Suprapubic skin (tissue), 4 donors: ENCODE measurements at places on chromosomes 2 and 18.

DNA sequence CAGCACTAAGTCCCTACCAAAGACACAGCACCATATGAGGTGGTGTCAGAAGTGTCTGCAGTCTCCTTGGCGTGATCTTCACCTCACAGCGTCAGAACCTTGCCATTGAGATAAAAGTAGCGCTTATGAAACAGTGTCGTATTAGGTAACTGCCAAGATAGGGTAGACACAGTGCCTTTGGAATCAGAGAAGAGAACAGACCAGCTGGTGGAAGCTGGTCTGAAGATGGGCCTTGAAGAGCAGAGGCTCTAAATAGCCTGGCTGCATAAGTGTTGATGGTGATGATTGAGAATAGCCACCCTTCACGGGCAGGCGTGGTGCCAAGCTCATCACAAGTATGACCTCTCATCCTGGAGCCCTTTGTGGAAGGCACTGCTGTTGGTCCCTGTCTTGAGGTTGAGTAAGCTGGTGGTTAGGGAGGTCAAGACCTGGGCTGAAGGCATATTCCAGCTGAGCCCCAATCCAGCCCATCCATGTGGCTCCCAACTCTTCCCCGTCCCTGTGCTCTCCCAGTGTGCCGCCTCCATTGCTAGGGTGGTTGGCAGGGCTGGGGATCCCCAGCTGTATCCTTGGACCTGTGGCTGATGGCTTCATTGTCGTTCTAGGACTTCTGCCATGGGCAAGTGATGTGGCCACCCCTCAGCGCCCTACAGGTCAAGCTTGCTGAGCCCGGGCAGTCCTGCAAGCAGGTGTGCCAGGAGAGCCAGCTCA, 187.4 kb downstream of the MGAT5 start:
- no peak for DNase-seq

GRCh38 chr2:127913808-127914457, 28.2 kb upstream of the AMMECR1L start:
- no peak for DNase-seq

DNA sequence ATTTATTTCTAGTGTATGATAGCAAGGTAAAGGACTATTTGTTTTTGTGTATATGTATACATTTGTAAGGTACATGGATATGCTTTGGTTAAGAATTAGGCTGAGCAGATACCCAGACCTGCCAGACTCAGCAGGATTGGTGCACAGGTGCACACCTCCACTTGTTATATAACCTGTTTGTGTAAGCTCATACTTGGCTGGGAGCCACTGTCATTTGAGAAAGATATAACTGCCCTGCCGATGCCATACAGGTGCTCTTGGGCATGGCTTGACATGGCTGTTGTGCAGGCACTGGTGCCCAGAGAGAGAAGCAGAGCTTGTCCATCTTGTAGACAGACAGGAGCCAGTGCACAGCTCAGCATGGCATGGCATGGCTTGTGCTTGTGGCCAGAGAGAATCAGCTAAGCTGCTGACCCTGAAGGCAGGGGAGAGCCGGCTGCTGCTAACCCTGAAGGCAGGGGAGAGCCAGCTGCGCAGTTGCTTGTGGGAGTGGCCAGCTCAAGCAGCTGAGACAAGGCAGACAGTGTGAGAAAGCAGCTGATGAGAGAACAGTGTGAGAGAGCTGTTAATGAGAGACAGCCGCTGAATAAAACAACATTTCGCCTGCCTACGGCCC, 136.5 kb downstream of the RNF144A start:
- DNase-seq, result no peak

GRCh38 chr2:223930103-223930976, 14.8 kb downstream of the WDFY1 start:
- DNase-seq, result no peak

GRCh38 chr2:236867441-236868260, 218.0 kb upstream of the COPS8 start:
- DNase-seq, result no peak

GRCh38 chr2:100733391-100734187, 86.3 kb upstream of the NPAS2 start:
- peak; percentile 84 for DNase-seq

- no peak for DNase-seq
Measured at GRCh38 chr2:111702804-111703196, 181.2 kb downstream of the ANAPC1 start.

- DNase-seq, result peak; percentile 60
Measured at GRCh38 chr2:239883326-239884050, 141.7 kb downstream of the NDUFA10 start.

- DNase-seq, result no peak
Measured at GRCh38 chr2:18536100-18536499, 24.4 kb downstream of the RDH14 start.

DNA sequence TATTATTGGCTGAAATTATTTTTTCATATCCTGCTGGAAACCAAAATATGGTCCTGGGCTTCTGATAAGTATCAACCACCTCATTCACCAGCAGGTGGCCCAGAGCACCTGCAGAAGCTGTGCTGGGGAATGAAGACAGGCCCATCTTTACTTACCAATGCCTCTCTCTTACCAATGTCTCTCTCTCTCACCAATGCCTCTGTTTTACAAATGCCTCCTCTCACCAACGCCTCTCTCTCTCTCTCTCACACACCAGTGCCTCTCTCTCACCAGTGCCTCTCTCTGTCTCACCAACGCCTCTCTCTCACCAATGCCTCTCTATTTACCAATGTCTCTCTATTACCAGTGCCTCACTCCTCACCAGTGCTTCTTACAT, 2.3 kb upstream of the MAL start:
- no peak for DNase-seq

DNA sequence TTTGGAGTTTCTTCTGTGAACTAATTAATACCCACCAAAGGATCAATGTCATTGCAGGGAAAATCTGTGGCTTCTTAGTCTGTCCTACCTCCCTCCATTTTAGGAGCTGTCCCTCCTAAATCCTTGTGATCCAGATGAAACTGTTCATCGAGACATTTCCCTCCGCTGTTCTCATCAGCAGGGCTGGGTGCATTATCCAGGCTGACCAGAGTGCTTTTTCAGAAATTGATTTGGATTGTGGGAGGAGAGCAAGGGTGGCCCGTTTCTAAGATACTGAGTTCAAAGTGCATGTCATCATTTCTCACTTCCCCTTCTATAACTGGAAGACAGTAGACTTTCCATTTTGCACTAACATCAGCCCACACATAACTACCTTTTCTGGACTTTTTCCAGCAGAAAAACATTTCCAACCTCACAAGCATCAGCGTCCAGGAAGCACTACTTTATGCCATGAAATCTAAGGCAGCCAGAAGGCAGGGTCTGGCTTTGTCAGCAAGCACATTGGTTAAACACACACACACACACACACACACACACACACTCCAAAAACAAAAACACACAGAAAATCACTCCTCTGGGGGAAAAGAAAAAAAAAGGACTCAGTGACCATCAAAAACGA, 94.1 kb downstream of the ANKRD44 start:
- DNase-seq, result no peak

DNA sequence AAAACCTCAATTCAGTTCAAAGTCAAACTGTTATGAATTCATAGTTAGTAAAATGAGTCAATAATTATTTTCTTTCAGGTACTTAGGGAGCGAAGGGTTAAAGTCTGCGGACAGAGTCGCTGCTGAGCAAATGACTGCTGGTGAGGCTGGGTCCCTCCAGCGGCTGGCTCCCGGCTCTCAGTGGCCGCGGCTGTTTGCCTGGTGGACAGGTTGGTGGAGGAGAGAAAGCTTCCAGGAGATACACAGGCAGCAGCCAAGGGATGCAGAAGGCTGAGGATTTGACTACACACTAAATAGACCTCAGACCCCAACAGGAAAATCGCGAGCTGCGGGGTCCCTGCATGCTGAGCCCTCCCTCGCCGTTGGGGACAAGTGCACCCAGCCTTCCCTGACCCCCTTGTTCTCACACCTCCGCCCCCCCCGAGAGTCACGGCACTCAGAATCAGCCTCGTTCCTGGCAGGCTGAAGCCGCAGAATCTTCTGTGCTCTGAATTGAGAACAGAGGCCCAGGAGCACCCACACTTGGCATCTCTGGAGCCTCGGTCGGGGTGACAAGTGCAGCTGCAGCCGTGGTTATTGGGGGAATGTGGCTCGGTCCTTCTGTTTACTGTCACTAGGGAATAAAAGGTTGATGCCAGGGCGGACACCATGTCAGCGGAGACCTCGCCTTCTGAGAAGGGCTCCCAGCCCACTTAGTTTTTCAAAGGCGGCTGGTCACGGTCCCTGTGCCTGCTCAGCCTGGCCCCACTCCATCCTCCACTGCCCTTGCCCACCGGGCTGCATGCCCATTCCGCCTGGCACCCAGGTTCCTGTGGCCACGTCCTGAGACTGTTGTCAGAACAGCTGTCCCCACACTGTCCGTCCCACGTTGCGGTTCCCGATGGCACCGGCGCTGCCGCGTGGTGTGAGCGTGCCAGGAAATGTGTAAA, 74.0 kb downstream of the SLC66A2 start:
- DNase-seq, result peak; percentile 64

DNA sequence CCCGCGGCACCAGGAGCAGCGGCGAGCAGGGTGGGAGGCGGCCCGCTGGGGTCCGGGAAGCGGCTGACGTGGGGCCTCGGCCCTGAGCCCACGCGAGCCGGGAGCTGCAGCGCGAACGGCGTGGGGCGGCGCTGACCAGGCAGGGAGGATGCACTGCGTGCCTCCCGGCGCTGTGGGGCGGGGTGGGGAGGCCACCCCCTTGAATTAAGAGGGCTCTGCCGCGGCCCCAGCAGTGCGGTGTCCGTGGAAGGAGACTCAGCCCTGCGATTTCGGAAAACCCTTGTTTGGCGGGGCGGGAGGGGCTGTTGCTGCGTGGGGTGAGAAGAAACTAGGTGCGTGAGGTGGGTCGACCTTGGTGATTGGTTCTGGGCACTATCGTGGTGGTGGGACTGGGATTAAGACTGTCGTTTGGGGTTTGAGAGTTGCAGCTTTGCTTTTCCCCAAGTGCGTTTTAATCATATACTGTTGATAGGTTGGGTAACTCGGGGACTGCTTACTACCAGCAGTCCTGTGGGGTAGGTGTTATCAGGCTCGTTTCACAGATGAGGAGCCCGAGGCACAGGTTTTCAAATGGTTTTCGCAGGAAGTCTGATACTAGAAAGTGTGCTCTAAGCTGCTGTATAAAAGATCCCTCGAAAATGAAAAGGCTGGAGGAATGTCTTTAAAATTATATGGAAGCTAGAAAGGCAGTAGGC, 722 bp downstream of the ACSL3 start:
- DNase-seq, result peak; percentile 74

DNA sequence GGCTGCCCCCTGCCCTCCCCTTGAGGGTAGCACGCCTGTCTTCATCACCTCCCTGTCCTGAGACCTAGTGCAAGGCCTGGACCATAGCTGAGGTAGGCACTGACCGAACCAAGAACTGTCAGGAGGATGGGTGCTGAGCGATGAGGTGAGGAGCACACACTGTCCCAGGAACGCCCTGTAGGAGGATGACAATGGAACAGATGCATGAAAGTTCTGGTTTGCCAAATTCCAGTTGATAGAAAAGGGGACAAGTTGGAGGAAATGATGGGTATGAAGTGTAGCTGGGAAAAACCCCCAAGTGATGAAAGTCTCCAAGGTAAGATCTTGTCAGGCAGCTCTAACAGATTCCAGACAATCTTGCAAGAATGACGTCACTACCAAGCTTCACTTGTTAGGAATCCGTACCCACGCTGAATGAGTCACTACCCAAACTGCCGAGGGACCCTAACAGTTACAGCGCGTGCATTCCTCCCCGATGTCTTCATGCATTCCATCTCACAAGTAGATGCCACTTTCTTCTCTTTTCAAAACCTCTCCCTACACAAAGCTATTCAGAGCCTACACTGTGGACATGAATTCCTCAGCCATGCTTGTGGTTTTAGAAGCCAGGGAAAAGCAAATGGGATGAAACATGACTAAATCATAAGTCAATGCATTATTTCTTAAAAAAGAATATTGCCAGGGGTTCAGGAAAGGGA, 27.6 kb downstream of the MRPL33 start:
- no peak for DNase-seq

DNA sequence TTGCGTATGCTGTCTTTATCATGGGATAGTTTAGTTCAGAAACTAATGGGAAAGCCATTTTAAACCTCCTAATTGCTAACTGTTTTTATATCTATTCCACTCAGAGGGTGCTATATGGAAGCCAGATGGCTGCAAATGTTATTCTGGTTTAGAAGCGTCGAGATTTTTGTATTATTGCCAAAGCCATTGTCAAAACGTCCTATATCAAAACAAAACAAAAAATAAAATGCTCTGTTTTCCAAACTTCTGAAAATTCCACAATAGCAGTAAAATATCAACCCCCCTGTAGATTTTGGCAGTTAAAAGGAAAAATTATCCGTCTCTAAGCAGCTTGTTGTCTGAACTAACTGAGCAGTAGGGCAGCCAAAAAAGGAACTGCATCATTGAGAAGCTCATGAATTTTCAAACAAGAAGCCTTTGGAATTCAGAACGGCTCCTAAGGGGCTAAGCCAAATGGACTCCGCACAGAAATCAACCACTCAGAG, 195.4 kb upstream of the CWC22 start:
- DNase-seq, result no peak

- no peak for DNase-seq
Measured at GRCh38 chr2:7057865-7058400, 140.7 kb downstream of the RNF144A start.

- no peak for DNase-seq
Measured at GRCh38 chr18:56221195-56222065, 417.0 kb downstream of the TXNL1 start.

GRCh38 chr2:96843538-96844268, at the start of gene ANKRD23:
TSS of gene ANKRD23 (minus strand) at chr2:96844021. CDS start at chr2:96843992, 29 bp downstream.
- DNase-seq, result no peak

- DNase-seq, result no peak
Measured at GRCh38 chr18:49752095-49752457, 61.3 kb downstream of the ACAA2 start.

DNA sequence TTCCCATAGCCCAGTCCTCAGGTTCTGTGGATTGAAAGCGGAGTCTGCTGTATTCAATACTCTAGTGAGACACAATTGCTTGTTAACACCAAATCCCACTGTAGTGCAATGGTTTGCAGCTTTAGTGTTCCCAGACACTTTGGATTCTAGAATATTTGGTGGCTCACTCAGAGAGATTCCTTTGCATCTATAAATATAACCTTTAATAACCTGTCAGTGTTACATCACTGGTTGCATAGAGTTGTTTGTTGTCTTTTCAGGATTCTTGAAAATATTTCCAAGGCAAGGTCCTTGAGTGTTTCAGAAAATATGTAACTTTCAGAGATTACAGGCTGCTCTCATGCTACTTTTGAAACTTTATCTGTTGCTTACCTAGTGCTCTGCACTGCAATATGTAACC, 157.5 kb downstream of the ZEB2 start:
- DNase-seq, result no peak

- no peak for DNase-seq
Measured at GRCh38 chr2:221337957-221338685, 234.0 kb downstream of the EPHA4 start.

GRCh38 chr2:22442051-22442450, 942.9 kb upstream of the KLHL29 start:
- DNase-seq, result no peak
